ENCODE measurements at places on chromosomes 1 and 21. TPM values are rescaled to one million over a fixed set of nuclear protein-coding genes. Genes with fewer than 3 reads are reported as not detected.

GRCh38 chr1:89339039-89339438 lies 24.8 kb upstream of the GBP6 start:
- no peaks in the 10 kb centered on the region for H3K4me1 ChIP-seq
- H3K36me3 ChIP-seq, result no peaks in the 10 kb centered on the region
- H3K27ac ChIP-seq, result no peak overlapping the region
- H3K4me3 ChIP-seq, result no peak overlapping the region

DNA sequence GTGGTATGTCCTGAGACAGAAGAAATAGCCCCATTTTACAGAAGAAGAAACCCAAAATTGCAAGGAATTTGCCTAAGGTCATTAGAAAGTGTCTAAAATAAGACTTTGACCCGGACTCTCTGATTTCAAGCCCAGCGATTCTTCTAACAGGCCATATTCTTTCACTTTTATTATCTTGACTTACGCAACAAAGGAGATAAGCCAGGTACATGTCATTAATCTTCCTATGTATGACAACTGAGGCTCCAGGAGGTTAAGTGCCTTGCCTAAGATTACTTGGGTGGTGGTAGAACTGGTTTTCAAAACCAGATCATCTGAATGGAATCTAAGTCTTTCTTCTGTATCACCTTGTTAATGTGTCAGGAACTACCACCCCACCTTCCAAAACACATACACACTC lies 124.3 kb downstream of the PBX1 start:
- no peak for DNase-seq
- no peaks in the 10 kb centered on the region for H3K4me1 ChIP-seq
- H3K36me3 ChIP-seq, result peaks cover 4% of the 10 kb centered on the region
- H3K4me3 ChIP-seq, result no peak overlapping the region
- no peaks in the 10 kb centered on the region for H3K27me3 ChIP-seq
- no peak overlapping the region for H3K27ac ChIP-seq

The RASAL2 gene
- total RNA-seq, result 20.9 TPM

The LCE6A gene
- total RNA-seq, result not detected

The FCRL6 gene
- not detected for total RNA-seq

All from neural crest cell (in vitro differentiated cells).